Stimulated activated CD4-positive, alpha-beta T cell treated with anti-CD3 and anti-CD28 coated beads, Interleukin-15, amount 100 ng/mL, for 24 hours (primary cell): ENCODE measurements at places on chromosomes 13 and 19.

DNA sequence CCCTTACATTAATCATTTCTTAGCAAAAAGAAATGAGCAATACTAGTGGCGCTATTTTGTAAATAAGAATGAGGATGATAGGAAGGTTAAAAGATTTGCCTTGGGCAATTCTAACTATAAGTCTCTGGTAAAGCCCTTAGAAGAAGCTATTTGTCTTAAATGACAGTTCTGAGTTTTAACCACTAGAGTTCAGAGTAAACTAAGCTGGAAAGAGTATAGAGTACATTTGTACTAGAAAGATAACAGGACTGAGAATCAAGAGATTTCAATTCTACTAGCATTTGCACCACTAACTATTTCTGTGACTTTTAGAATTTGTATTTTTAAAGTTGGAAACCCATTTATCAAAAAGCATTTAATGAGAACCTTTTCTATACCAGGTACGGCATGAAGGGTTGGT, 750.3 kb downstream of the OLFM4 start:
- no peak for DNase-seq

DNA sequence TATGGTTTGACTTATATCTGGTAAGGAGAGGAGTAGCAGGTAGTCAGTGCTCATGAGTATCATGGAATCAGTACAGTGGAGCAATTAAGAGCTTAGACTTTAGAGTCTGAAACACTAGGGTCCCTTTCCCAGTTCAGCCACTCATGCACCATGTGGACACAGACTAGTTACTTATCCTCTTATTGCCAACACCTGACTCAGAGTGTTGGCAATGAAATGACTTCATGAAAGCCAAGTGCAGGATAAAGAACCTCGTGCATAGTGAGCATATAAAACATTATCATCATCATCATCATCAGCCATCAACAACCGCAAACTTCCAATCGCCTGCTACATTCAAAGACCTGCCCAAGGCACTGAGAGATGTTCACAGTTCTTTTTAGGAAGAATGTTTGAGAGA, 164.2 kb downstream of the FOXO1 start:
- no peak for DNase-seq

GRCh38 chr19:17069193-17069592, 6.1 kb downstream of the HAUS8 start:
- no peak for DNase-seq

- DNase-seq = no peak
Measured at GRCh38 chr19:32573492-32573794, 7.5 kb upstream of the PDCD5 start.

GRCh38 chr19:30106417-30107095, 164.5 kb downstream of the URI1 start:
- no peak for DNase-seq

DNA sequence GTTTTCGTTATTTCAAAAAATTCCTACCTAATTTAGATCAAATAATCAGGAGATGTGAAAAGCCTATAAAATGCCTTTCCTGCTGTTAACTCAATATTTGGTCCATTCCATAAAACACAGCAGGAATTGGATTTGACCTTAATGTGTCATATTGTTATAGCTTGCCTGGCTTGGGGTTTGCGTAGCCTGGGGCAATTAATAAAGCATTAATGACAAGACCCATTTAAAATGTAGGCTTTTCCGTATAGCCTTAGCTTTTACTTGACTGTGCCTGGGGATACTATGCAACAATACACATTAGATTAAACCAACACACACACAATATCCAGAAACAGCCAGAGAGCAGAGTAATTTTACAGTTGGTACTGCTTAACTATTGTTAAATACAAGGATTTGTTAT, 117.2 kb upstream of the MAB21L1 start:
- DNase-seq = no peak

DNA sequence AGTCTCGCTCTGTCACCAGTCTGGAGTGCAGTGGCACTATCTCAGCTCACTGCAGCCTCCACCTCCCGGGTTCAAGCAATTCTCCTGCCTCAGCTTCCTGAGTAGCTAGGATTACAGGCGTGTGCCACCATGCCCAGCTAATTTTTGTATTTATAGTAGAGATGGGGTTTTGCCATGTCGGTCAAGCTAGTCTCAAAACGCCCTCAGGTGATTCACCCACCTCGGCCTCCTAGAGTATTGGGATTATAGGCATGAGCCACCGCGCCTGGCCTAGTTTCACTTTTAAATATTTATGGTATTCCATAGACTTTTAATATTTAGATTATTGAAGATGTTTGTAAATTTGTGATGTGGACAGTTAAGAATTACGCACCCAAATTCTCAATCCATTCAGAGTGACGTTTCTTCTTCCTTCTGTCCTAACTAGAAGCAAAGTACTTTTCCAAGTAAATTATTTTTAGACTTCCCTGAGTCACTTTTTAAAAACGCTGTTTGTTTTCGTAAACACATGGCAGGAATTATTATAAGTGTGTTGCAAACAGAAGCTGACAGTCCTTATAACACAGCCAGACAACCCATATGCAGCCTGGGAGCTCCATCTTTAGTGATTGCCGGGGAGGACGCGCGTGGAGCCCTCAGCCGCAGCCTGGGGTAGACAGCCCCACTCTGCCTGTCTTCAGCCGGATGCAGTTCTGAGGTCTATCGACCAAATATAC, 131.7 kb downstream of the ATP11A start:
- no peak for DNase-seq

GRCh38 chr19:2603334-2603733, 99.2 kb downstream of the GNG7 start:
- no peak for DNase-seq

DNA sequence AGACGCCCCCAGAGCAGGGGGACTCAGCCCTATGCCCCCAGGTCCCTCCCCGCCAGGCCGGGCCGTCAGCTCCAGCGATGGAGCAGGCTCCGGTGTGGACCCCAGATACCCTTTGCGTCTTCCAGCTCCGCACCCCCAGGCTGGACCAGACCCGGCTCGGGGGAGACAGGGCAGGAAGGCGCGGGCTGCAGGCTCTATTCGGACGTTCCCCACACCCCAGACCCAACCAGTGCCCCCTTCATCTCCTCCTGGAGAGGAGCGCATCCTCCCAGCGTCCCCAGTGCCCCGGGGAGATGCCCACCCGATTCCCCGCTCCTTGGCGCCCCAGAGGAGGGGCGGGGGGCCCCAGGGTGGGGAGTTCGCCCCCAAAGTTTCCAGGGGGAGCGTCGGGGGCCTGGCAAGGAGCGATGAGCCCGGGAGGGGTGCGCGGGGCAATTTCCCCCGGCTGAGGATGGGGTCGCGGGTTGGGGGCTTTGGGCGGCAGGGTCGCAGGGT, 389 bp downstream of the LINGO3 start:
- DNase-seq = no peak

- DNase-seq = no peak
Measured at GRCh38 chr19:15471639-15472101, 7.3 kb upstream of the RASAL3 start.

GRCh38 chr13:58461217-58461616, 829.7 kb downstream of the PCDH17 start:
- no peak for DNase-seq

- peak; percentile 67 for DNase-seq
Measured at GRCh38 chr13:19601749-19602725, 31.4 kb upstream of the MPHOSPH8 start.

GRCh38 chr13:81872581-81872980, 1531.7 kb upstream of the SPRY2 start:
- DNase-seq = no peak

DNA sequence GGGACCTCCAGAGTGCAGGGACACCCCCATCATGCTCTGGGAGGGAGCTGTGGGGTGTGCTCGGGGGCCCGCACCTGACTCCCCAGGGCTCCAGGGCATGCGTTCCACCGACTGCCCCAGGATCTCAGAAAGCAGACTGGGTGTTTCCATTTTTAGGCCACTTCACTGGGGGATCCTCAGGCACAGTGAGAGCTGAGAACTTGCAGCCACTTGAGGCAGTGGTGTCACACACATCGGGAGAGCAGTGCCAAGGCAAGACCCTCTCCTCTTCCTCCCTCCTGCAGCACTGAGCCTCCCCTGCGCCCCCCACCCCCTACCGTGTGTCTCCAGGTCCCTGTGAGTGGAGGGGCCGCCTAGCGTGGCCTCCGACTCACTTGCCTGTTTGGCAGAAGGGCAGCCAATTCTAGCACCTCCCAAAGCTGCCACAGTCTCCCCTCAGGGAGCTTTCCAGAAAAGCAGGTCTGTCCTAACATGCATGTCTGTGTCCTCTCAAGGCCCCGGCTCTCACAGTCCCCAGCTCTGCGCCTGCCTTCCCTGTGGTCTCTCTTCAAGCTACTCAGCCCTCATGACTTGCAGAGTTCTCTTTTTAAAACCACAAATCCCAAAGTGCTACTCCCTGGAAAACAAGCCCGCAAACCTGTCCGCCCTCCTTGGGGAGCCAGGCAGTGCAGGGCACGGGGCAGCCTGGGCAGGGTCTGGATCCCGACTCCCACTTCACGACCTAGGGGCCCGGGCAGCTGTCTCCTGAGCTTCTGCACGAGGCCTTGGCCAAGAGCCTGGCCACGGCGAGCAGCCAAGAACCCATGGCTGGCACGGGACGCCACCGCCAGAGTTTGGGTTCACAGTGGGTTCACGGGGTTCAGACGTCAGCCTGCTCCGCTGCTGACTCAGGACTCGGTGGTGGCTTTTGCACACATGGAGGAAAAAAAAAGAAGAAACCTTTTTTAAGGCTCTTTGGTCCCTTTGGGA, 94.1 kb downstream of the STK24 start:
- DNase-seq = no peak

DNA sequence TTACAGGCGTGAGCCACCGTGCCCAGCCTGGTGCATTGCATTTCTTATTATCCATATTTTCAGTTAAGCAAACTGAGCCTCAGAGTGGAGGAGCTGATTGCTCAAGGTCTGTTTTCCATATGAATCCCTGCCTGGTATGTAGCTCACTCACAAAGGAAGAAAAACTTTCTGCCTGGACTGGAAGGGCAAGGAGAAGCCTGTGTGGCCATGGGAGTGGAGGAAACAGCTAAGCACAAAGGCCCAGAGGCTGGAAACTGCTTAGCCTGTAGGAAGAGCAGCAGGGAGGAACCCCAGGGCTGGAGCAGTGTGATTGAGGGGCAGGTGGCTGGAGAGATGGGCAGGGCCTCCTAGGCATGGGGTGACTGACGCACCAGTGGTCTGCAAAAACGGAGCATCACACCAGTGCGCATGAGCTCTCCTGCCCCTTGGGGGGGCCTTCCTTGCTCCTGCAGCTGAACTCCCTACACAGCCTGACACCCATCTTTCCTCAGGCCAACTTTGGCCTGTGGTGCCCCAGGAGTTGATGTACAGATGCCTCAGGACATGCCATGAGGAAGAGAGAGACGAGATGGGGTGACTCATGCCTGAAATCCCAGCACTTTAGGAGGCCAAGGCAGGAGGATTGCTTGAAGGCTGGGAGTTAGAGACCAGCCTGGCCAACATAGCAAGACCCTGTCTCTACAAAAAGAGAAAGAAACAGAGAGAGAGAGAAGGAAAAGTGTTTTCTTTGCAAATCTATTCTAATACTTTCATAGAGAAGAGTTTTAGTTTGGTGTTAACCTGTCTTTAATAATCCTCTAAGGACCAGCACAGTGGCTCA, 2.8 kb upstream of the HNRNPM start:
- no peak for DNase-seq

DNA sequence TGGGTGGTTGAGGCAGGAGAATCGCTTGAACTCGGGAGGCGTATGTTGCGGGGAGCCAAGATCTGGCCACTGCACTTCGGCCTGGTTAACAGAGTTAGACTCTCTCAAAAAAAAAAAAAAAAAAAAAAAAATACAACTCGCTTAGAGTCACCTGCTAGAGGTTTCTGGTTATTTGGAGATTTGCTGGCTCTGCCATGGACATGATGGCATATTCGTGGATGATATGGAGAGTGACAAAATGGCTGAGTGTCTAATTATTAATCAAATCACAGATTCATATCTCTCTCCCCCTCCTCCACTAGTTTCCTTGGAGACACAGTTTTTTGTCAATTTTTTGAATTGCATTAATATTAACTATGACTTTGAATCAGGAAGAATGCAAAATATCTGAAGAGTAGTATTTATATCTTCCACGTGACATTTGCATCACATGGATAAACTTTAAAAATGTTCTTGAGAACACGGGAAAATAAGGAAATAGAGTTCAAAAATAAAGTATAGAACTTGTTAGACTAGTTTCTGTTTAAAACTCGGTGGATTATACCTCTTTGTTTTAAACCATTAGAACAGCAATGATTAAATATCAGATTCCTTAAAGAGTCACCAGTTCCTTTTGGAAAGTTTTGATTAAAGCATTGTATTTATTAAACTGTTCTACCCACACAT, 47.8 kb downstream of the KLF5 start:
- no peak for DNase-seq

- DNase-seq = no peak
Measured at GRCh38 chr13:39688278-39688677, 32.8 kb downstream of the COG6 start.

GRCh38 chr19:58084596-58085347, 13.3 kb downstream of the ZSCAN18 start:
- no peak for DNase-seq

DNA sequence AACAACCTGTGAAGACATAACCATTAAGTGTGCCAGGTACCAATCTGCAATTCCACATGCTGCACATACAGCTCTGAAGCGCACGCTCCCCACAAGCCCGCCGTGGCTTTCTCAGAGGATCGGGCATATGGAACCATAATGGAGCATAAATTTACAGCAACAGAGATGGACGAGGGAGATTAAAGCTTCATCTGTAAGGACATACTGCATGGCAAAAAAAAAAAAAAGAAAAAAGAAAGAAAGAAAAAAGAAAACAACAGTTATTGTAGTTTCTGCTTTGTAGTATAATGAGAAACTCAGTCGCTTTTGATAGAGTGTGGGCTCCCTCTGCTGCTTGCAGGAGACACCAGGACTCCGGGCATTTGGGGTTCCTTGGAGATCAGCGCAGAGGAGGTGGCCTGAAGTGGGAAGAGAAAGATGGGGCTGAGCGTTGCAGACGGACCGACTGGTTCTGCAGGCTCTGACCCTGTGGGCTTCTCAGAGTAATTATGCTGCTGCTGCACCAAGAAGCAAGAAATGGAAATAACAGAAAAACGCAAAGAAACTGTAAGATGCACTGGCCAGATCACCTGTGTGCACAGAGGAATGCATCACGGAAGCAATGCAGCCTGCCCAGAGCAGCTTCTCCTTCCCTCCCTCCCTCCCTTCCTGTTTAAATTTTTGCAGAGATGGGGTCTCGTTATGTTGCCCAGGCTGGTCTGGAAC, 10.8 kb upstream of the PDCD5 start:
- DNase-seq = peak; percentile 41

DNA sequence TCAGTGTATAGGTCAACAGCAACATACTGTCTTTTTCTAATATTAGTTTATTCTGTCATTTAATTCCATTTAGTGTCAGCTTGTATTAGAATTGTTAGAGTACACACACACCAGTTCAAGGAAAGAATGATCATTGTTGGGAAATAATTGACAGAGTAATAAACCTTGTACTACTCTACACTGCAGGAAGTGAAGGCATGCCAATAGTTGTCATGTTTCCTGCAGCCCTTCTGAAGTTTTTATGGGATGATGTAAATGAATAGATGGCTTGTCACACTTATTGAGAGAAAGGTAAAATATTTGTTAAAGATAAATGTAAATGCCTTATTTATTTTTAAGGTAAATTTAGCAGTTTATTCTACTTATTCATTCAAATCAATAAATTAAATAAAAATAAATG, 306.9 kb upstream of the KLHL1 start:
- DNase-seq = no peak

- DNase-seq = no peak
Measured at GRCh38 chr19:55683449-55684261, 8.6 kb downstream of the EPN1 start.

GRCh38 chr13:108777421-108778420, 148.3 kb downstream of the MYO16 start:
- DNase-seq = no peak

GRCh38 chr13:45040622-45041021, 51.3 kb downstream of the GPALPP1 start:
- DNase-seq = no peak
